Neuronal stem cell (in vitro differentiated cells): ENCODE measurements at places on chromosomes 16 and 17.

DNA sequence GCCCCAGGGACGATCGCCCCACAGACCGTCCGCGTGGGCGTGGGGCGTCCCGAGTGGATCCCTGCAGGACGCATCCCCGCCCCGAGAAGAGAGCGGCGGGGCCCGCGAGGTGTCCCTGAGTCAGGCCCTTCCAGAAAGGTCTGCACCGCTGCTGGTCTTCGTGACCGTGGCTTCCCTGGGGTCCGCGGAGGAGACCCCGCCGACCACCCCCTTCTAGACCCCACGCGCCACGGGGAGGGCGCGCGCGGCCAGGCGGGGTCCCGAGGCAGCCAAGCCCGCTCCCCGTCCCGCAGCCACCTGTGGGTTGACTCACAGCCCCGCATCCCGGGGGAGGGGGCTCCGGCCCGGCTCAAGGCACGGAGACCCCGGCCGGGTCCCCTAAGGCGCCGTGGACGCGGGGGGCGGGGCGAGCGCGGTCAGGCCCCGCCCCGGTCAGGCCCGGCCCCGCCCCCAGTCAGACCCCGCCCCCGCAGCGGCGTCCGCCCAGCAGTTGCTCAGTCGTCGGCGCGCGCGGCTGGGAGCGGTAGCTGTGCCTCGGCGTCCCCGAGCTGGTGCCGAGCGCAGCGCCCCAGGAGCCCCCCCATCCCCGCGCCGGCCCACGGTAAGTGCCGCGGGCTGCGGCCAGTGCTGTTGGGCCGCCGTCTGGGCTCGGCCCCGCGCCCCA, at the start of gene BAIAP3:
TSS of gene BAIAP3 (plus strand) at position 497 of the 664 bp plus-strand sequence. CDS start 4,905 bp downstream, outside the sequence.
- no peaks in the 10 kb centered on the region for H3K36me3 ChIP-seq
- H3K27ac ChIP-seq = no peak within 1 kb of the TSS
- H3K27me3 ChIP-seq = peaks cover 58% of the 10 kb centered on the region
- peaks cover 60% of the 10 kb centered on the region for H3K4me1 ChIP-seq

DNA sequence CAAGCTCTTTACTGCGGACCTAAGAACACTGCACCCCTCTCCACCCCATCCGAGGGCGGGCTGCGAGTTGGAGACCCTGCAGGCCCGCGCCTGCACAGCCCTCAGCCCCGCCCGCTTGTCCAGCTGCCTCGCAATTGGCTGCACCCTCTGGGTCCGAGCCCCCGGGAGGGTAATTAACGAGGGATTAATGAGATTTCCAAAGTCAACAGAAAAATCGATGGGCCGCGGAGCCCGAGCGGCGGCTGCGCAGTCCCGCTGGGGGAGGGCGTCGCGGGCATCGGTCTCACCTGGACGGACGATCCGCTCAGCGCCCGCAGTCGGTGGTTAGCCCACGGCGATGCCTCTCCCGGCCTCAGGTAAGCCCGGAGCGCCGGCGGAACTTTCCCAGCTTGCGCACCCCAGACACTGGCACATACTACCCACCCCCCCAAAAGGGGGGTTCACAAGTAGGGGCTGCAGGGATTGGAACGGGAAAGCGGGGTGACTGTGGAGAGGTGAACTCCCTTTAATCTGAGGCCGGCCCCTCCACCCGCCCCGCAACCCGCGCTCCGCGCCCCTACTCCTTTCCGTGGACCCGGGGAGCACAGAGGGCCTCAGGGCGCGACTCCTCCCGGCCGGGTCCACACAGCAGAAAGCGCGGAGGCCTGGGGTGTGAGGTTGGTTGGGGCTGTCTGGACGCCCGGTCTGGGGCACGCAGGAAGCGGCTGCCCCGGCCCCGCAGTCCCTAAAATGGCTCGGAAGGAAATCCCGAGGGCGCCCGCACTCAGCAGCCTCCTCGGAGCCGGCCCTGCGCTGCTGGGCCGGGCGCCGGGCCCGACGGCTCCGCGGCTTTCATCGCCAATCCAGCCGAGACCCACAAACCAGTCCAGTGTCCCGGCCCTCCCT, at the start of gene OTOP3:
TSS of gene OTOP3 (plus strand) at position 314 of the 885 bp plus-strand sequence. CDS start at position 338, 24 bp downstream.
- H3K27ac ChIP-seq = no peak within 1 kb of the TSS
- H3K4me3 ChIP-seq = no peak within 1 kb of the TSS
- no peaks in the 10 kb centered on the region for H3K4me1 ChIP-seq
- peaks cover 58% of the 10 kb centered on the region for H3K27me3 ChIP-seq
- DNase-seq = no peak

DNA sequence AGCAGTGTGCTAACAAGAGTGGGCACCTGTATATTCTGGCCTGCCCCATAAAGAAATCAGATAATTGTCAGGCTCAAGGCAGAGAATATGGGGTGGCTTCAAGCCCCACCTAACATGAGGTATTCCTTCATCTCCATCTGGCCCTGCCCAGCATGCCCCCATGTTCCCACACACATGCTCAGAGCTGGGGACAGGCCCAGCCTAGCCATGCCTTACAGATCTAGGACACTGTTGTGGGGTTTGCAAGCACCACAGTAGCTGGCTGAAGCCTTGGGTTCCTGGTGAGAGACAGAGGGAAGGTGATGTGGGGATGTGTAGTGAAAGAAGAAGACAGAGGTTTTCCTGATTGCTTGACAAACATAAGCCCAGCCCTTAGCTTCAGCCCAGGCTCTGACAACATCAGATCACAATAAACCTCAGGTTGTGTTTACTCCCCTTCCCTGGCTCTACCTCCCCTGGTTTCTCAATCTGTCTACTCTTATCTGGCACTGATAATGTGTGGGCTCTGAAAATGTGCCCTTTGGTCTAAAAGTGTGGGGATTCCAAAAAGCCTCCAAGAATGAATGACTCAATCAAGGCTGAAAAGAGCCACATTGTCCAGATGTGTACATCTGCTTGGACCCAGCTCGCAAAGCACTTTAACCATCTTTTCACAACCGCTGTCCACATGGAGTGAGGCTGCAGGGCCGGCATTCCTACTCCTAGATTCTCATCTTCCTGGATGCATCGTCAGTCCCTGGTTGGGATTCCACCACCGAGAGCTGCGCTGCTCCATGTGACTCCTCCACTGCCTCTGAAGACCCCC, 34.4 kb downstream of the CDRT4 start:
- H3K27me3 ChIP-seq = no peaks in the 10 kb centered on the region
- H3K27ac ChIP-seq = no peak overlapping the region
- no peaks in the 10 kb centered on the region for H3K4me1 ChIP-seq
- no peak overlapping the region for H3K4me3 ChIP-seq

- no peak overlapping the region for H3K27ac ChIP-seq
- no peak for DNase-seq
- H3K27me3 ChIP-seq = peaks cover 4% of the 10 kb centered on the region
- H3K4me1 ChIP-seq = no peaks in the 10 kb centered on the region
- H3K4me3 ChIP-seq = no peak overlapping the region
These were observed 334.8 kb downstream of the CBLN1 start for GRCh38 chr16:48946686-48947370.

- DNase-seq = peak; percentile 15
- no peak overlapping the region for H3K4me3 ChIP-seq
- H3K27me3 ChIP-seq = no peaks in the 10 kb centered on the region
These were observed 237.3 kb upstream of the WSCD1 start for GRCh38 chr17:5832886-5833285.

DNA sequence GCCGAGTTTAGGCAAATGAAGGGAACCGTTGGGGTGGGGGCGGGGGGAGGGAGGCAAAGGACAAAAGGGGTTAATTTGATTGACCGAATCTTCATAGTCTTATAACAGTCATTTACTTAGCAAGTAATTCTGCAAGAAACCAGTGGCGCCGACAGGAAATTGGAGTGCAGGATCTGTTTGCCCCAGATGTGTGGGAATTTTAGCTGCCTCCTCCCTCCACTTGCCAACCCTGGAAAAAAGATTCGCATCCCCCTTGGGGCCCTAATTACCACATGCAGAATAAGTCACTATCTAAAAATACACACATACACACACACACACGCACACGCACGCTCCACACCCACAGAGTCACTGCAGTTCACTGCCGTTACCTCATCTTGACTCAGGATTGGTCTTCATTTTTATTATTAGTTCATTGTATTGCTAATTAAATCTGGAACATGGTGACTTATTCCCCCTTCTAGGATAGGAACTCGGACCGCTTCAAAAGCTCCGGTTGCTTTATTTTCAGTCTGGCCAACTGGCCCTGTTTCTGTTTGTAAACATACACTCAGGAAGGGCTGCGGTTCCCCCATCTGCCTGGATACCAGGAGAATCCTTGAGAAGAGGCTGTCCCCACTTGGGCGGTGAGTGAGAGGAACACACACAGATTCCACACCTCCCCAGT, 241.6 kb upstream of the SALL1 start:
- H3K27me3 ChIP-seq = no peaks in the 10 kb centered on the region
- no peak for DNase-seq
- H3K36me3 ChIP-seq = no peaks in the 10 kb centered on the region
- H3K4me3 ChIP-seq = no peak overlapping the region
- H3K4me1 ChIP-seq = peaks cover 15% of the 10 kb centered on the region
- peak overlapping the region; percentile 82 for H3K27ac ChIP-seq

DNA sequence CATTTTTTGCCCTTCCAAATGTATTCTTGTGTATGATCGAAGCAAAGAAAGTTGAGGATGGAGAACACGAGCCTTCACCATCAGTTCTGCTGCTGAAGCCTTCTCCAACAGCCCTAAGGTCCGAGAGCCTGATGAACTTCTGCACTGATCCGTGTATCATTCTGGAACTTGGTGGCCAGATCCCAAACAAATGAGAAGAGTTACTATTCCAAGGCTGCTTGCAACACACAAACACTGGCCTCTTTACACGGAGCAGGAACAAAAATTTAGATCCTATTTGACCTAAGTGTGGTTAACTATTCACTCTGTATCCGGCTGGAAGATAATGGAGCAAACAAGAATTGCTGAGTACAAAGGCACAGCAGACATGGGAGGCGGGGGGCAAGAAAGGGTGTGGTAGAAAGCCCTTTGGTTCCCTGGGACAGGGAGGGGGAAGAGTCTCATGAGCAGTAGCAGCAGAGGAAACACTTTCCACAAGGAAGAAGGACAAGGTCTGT, 282.9 kb downstream of the SOX9 start:
- no peak for DNase-seq
- H3K4me1 ChIP-seq = peaks cover 1% of the 10 kb centered on the region
- no peaks in the 10 kb centered on the region for H3K27me3 ChIP-seq
- H3K4me3 ChIP-seq = no peak overlapping the region

- no peaks in the 10 kb centered on the region for H3K27me3 ChIP-seq
- H3K27ac ChIP-seq = no peak overlapping the region
- no peak overlapping the region for H3K4me3 ChIP-seq
- H3K36me3 ChIP-seq = no peaks in the 10 kb centered on the region
These were observed 94.3 kb upstream of the CLEC3A start for GRCh38 chr16:77928096-77928495.

GRCh38 chr17:49491192-49491769, 3.8 kb upstream of the NGFR start:
- H3K27ac ChIP-seq = no peak overlapping the region
- peaks cover 17% of the 10 kb centered on the region for H3K4me1 ChIP-seq
- peaks cover 3% of the 10 kb centered on the region for H3K27me3 ChIP-seq
- H3K36me3 ChIP-seq = no peaks in the 10 kb centered on the region
- no peak overlapping the region for H3K4me3 ChIP-seq
- DNase-seq = no peak

- H3K4me3 ChIP-seq = no peak overlapping the region
- H3K36me3 ChIP-seq = no peaks in the 10 kb centered on the region
- H3K27ac ChIP-seq = no peak overlapping the region
- H3K27me3 ChIP-seq = no peaks in the 10 kb centered on the region
- no peaks in the 10 kb centered on the region for H3K4me1 ChIP-seq
- DNase-seq = no peak
These were observed 6.1 kb upstream of the KRT31 start for GRCh38 chr17:41403404-41404023.

DNA sequence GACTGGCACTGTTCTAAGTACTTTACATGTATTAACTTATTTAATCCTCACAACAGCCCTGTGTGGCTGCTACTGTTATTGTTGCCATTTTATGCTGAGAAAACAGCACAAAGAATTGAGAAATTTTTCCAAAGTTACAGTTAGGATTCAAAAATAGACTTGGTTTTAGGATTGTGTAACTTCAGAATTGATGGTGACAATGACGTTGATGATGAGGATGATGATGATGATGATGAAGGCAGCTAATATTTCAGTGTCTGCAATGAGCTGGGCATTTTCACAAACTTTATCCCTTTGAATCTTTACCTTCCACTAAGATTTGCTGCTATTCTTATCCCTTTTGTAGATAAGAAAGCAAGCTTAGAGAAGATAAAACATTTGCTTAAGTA, 22.1 kb downstream of the PRKCB start:
- peaks cover 5% of the 10 kb centered on the region for H3K27me3 ChIP-seq
- H3K4me1 ChIP-seq = no peaks in the 10 kb centered on the region
- DNase-seq = no peak
- no peak overlapping the region for H3K27ac ChIP-seq
- H3K4me3 ChIP-seq = no peak overlapping the region

DNA sequence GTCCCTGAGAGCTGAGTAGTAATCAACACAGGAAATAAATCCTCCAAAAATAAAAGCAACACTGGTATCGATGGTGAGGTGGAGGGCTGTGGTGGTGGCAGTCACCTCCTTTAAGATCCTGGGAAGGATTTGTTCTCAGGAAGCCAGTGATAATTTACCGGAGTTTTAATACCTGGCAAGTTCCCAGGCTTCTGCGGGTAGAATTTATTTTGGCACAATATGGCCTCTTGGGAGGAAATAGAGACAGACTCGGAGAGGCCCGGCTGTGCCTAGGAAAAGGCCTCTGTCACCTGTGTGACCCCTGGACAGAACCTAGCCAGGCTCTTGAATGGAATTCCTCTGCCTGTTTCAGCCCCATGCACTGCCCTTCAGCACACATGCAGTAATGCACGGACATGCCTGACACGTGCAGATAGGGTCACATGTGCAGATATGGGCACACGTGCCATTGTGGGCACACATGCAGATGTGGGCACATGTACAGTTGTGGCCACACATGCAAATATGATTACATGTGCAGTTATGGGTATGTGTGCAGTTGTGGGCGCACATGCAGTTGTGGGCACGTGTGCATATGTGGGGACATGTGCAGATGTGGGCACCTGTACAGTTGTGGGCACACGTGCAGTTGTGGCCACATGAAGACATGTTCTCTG, 33.5 kb downstream of the MGAT5B start:
- H3K4me1 ChIP-seq = no peaks in the 10 kb centered on the region
- H3K36me3 ChIP-seq = no peaks in the 10 kb centered on the region
- H3K4me3 ChIP-seq = no peak overlapping the region
- H3K27ac ChIP-seq = no peak overlapping the region

DNA sequence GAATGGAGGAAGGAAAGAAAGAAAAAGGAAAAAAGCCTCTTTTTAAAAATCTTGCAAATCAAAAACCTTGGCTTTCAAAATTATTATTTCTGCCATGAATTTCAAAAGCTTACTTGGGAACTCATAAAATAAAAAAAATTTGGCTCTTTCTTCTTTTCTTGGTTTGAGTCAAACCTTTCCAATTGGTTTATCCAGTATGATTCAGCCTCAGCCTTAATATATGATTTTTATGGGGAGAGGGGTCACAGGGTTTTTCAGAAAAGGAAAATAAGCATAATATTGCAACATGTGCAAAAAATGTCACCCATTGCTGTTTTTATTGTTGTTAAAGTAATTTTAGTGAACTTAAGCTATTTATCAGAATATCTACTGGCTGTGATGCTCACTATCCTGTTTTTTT, 31.2 kb upstream of the HAPSTR1 start:
- DNase-seq = no peak
- H3K4me1 ChIP-seq = no peaks in the 10 kb centered on the region
- no peak overlapping the region for H3K27ac ChIP-seq
- H3K4me3 ChIP-seq = no peak overlapping the region
- no peaks in the 10 kb centered on the region for H3K36me3 ChIP-seq

- H3K36me3 ChIP-seq = no peaks in the 10 kb centered on the region
- no peak for DNase-seq
- H3K27me3 ChIP-seq = no peaks in the 10 kb centered on the region
- no peaks in the 10 kb centered on the region for H3K4me1 ChIP-seq
- no peak overlapping the region for H3K4me3 ChIP-seq
These were observed 244.1 kb upstream of the MON1B start for GRCh38 chr16:76946879-76947278.

- no peak for DNase-seq
- no peaks in the 10 kb centered on the region for H3K36me3 ChIP-seq
- H3K4me1 ChIP-seq = no peaks in the 10 kb centered on the region
- no peaks in the 10 kb centered on the region for H3K27me3 ChIP-seq
- H3K4me3 ChIP-seq = no peak overlapping the region
These were observed 183.1 kb upstream of the COX10 start for GRCh38 chr17:13885953-13886889.
